Stimulated activated CD8-positive, alpha-beta memory T cell treated with anti-CD3 and anti-CD28 coated beads, Interleukin-7, amount 100 ng/mL, for 1 hour (primary cell): ENCODE measurements at places on chromosomes 1 and 21.

DNA sequence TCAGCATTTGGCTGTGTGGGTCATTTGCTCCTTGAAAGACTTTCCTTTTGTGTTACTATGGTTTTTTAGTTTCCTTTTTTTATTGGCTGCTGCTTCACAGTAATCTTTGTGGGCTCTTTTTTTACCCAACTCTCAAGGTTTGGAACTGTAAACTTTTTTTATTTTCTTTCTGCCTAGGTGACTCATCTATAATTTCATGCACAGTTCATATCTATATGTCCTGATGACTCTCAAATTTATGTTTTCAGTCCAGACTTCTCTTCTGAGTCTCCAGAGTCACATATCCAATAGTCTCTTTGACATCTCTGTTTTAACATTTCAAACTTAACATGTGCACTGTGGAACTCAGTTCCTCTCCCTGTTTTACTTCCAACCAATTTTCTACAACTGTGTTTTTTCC is 83.4 kb downstream of the ATF6 start:
- DNase-seq: no peak

DNA sequence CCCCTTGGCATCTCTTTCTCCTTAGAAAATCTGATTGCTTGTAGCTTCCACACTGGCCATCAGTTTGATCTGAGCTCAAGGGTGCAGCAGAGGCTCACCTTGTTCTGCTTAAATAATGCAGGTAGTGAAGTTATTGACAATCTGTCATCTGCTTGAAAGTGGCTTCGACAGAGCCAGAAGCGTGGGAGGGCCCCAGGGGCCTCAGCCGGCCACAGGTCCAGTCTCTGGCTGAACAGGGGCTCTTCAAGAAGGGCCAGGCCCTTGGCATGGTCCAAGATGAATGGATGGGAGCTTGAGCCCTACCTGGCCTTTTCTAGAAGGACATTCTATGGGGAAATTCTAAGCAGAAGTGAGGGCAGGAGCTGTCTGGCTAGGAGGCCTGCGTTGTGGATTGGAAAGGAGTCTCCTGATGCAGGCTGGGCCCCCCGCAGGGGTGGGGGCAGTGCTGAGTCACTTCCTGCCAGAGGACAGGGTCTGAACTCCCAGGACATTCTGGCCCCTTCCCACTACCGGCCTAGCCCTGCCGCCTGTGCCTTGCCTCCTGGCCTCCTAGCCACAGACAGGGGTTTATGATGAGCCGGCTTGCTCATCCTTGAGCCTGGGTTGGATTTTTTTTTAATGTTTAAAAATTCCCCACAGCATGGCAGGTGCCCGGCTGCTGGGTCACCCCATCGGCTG is 162.3 kb upstream of the VAMP3 start:
- no peak for DNase-seq

- no peak for DNase-seq
Measured at GRCh38 chr1:12336413-12336812, 106.6 kb downstream of the VPS13D start.

- DNase-seq: no peak
Measured at GRCh38 chr21:39142972-39143371, 40.3 kb downstream of the PSMG1 start.

DNA sequence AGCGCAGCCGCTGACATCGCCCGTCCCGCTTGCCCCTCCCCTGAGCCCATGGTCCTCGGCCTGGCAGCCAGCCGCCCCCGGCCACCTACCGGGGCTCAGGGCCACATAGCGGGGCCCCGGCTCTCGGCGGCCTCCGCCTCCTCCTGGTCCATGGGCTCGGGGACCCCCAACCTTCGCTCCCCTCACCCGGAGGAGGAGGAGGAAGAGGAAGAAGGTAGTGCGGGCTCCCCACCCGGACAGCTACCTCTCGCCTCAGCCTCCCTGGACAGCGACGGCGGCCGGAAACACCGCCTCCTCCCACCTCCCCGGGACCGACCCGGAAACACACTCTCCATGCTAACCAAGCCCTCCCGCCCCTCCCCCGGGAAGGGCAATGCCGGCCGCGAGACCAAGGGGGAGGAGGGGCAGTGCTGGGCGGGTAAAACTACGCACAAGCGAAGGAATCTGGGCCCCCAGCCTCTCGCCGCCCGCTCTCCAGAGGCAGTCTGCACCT is at the start of gene KIAA0319L:
TSS of gene KIAA0319L (minus strand) at position 286 of the 493 bp plus-strand sequence. CDS start 2,912 bp downstream, outside the sequence.
- no peak for DNase-seq

DNA sequence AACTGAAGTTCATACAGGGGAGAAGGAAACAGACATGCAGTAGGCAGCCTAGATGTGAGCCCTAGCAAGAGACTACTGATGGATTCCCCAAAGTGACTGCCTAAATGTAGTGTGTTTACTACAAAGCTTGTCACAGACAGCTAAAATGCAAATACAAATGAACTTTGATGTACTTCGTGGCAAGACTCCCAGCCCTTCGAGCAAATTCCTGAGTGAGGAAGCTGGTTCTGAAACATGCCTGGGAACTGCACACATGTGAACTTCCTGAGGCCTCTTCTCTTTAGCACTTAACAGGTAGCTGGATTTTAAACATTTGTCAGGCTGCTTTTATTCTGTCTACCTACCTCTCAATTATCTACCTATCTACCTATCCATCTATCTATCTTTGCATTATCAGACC is 6.7 kb upstream of the IRF2BP2 start:
- DNase-seq: no peak

DNA sequence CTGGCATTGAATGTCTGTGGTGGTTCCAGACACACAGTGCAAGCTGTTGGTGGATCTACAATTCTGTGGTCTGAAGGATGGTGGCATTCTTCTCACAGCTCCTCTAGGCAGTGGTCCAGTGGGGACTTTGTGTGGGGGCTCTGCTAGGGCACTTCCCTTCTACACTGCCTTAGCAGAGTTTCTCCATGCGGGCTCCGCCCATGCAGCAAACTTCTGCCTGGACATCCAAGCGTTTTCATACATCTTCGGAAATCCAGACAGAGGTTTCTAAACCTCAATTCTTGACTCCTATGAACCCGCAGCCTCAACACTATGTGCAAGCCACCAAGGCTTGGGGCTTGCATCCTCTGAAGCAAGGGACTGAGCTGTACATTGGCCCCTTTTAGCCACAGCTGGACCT is 43.0 kb downstream of the RGS18 start:
- no peak for DNase-seq

- no peak for DNase-seq
Measured at GRCh38 chr1:176884911-176885310, 279.6 kb downstream of the ASTN1 start.

DNA sequence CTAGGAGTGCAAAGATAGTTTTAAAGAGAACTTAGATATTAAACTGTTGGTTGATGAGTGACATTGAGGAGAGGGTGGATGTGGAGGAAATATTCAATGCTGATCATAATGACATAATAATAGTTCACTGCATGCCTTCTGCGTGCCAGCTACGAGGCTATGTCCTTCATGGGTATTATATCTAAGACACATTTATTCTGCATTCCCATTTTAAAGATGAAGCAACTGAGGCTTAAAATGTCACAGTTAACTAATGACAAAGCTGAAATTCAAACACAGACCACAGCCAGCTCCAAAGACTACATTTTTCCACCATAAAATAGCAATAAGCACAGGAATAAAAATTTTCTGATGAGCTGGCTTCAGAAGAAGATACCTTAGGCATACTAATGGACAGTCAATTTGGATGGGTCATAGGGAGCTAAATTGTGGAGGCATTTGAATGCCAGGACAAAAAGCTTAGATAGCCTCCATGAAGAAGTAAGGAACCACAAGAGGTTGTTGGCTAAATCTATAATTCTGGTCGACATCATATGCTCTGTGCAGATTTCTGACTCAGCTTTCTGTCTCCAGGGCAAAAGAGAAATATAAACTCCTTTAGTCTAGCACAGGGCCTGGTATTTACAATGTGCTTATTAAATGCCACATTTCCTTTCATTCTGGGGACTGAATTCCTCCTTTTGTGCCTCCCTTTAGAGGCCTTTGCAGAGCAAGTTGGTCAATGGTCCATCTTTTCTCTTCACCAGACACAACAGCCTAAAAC is 71.2 kb upstream of the NRIP1 start:
- DNase-seq: no peak

GRCh38 chr21:38171723-38172344 is 85.0 kb upstream of the KCNJ15 start:
- no peak for DNase-seq

DNA sequence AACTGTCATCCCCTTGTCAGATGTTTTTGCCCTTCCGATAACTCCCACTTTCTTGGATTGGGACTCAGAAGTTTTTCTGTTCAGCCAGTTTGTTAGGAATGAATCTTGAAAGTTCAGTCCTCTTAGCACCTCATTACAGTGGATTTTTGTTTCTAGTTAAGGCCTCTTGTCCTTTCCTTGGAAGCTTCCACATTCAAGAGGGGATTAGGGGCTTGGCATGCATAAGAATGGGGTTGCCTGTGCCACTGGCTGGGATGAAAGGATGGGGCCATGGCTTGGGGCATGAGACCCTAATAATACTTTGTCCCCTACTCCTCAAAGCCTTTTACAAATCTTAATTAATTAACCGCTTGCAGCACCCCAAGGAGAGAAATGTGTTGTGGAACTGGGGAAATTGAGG is 2.4 kb upstream of the DHDDS start:
- DNase-seq: no peak

DNA sequence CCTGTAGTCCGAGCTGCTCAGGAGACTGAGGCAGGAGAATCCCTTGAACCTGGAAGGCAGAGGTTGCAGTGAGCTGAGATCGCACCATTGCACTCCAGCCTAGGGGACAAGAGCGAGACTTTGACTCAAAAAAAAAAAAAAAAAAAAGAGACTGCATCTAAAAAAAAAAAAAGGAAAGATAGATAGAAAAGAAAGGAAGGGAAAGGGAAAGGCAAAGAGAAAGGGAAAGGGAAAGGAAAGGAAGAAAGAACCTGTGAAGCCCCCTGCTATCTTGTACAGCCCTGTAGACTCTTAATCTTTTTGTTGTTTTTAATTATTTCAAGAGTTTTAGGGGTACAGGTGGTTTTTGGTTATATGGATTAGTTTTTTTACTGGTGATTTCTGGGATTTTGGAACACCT is 46.0 kb upstream of the MUTYH start:
- no peak for DNase-seq

GRCh38 chr21:33403128-33403785 is at the start of gene IFNGR2:
IFNGR2 (plus strand) TSS chr21:33403413; CDS start chr21:33403544, 131 bp downstream.
- DNase-seq: no peak

DNA sequence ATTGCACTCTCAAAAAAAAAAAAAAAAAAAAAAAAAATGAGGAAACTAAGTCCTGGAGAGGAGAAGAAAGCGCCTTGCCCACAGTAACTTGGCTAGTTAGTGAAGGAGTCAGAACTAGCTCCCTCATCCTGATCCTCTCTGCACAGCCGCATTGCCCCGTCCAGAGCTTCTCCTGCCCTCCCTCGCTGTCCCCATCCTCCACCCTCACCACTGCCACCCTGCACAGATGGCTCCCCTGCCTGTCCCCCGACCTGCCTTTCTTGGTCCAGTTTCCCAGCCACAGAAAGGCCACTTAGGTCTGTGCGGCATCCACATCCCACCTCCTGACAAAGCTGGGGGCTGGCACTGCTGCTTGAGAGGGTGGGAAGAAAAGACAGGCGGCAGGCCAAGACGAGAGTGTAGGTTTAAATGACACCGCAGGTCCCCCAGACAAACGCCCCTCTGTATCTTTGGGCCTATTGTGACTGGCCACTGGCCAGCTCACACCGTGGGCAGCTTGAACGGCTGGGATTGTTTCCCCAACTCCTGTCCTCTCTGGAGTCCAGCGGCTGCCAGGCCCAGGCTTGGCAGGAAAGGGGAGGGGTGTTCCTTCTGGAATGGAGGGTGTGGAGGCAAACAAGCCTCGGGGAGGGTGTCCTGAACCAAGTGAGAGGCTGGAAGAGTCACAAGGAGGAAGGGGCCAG is 20.2 kb downstream of the NCMAP start:
- DNase-seq: no peak

GRCh38 chr1:89865498-89866382 is 44.9 kb downstream of the LRRC8D start:
- DNase-seq: no peak

GRCh38 chr1:35345439-35345981 is 77.0 kb downstream of the ZMYM4 start:
- DNase-seq: no peak

DNA sequence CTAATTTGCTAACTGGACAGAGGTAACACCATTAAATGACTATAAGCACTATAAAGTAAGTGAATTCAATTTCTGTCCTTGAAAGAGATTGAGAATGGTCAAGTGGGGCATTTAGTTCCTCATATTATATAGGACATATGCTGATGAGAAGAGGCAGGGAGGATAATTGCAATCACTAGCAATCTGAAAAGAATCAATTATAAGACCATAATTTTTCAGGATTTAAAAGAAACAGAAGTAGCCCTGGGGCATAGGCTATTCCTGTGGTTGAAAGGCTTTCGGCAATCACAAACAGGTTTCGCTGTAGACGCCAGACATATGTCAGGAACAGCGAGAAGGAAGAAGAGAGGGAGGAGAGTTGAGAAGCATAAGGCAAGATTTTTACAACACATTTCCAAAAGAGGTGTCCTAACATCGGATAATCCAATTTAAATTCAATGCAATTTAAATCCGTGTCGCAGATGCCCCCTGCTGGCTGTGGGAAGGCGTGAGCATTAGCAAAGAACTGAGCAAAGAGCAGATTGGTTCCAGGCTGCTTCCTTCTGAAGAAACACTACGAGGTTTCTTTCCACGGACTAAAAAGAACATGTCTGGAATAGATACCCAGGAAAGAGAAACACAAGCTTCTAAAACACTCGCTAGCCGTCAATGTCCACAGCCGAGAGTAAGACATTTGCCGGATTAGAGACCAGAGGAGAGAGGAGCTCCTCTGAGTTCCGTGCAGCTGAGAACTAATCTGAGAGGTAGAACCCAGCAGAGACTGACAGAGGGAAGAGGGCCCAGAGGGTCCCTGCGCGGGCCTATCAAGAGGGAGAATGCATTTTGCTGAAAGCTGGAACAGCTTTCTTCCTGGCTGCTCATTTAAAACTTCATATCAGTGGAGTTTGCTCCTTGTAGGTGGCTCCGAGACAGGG is 27.9 kb downstream of the RGS5 start:
- no peak for DNase-seq

DNA sequence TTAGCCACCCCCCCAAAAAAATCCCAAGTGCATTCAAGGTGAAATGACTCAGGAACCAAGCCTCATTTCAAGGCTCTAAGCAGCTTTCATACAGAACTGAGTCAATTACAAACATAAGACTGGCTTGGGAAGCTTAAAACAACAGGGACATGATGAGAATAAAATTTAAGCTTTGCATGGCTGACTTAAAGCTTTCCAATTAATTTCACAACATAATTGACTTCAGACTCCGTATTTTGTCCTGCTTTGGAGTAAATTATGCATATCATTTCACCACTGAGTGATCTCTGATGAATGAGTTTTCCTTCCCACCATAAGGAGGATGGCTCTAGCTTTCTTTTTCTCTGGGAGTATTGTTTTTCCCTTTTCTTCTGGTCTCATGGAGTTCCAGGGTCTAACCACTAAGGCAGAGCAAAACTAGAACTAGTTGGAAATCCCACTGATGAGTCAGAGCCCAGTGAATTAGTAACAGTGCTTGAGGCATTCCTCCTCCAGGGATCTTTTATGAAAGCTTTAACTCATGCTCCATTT is 72.8 kb downstream of the XCL2 start:
- no peak for DNase-seq
